ENCODE measurements at places on chromosomes 13 and 19.

- DNase-seq, result no peak
Measured at GRCh38 chr13:37409756-37410155, 188.8 kb downstream of the POSTN start.

DNA sequence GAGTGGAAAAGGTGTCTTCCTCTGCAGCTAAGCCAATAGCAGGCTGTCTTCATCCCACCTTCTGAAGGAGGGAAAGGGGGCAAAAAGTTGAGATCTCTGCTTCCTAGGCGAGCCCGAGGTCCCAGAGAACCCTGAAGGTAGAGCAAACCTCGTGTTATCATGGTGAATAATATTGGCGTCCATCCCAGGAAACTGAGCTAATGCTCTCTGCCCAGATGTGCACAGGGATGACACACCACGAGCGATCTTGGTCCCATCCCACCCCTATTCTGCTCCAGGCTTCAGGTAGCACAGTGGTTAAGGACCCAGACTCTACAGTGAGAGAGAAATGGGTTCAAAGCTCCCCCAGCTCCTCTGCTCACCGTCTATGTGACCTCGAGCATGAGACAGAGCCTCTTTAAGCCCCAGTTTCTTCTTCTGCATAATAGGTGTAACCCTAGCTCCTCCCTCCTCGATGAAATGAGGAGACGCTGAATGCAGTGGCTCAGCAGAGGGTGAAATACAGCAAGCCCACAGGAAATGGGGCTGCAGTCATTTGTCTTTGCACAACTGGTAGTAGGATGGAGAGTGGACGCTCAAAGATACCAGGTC lies 9.9 kb upstream of the CEACAM20 start:
- no peak for DNase-seq

- no peak for DNase-seq
Measured at GRCh38 chr13:29702912-29703351, 107.4 kb upstream of the SLC7A1 start.

GRCh38 chr13:34863360-34864135 lies 78.5 kb upstream of the NBEA start:
- DNase-seq, result no peak

GRCh38 chr19:33997690-33998089 lies 174.6 kb upstream of the LSM14A start:
- DNase-seq, result no peak

DNA sequence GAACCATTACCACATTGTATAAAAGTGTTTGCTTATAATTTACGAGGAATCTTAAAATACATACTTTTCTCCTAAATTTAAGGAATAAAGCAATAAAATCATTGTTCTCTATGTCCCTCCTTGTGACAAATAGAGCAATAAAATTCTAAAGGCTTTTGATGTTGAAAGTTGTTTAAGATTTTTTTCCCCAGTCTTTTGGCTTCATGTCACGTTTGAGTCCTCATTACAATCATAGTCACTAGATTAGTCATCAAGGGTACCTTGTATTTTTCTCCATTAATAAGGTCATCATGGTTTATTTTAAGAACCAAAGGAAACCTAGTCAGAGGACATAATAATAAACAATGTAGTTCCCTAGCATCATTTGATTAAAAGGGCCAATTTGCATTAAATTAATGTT lies 3.2 kb downstream of the WBP4 start:
- DNase-seq, result no peak

- DNase-seq, result no peak
Measured at GRCh38 chr13:52686376-52686775, 33.7 kb downstream of the SUGT1 start.

DNA sequence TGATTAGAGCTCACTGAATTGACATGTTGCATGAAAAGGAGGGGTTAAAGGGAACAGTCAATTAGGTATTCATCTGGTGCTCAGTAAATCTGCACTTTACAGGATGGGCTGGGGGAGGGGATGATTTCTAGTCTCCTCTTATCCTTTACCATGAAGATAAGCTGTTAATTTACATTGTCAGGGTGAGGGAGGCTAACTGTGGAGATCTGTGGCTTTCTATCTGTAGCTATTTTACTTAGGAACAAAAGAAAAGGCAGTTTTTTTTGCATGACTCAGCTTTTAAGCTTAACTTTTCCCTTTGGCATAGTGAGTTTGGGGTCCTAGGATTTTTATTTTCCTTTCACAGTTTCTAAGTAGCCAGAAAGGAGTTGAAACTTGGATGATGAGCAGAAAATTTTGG lies 253.3 kb downstream of the LMO7 start:
- no peak for DNase-seq

All from activated CD4-positive, alpha-beta T cell treated with anti-CD3 and anti-CD28 coated beads, Interleukin-2, amount 50 U/mL, for 1 hour (primary cell).